ENCODE measurements at places on chromosomes 12 and 14.

GRCh38 chr12:39440101-39440500, 2.8 kb downstream of the KIF21A start:
- DNase-seq, result no peak

GRCh38 chr14:49879646-49880204, 13.2 kb upstream of the ARF6 start:
- DNase-seq, result peak; percentile 38

GRCh38 chr12:115785548-115785947, 491.9 kb downstream of the MED13L start:
- DNase-seq, result no peak

DNA sequence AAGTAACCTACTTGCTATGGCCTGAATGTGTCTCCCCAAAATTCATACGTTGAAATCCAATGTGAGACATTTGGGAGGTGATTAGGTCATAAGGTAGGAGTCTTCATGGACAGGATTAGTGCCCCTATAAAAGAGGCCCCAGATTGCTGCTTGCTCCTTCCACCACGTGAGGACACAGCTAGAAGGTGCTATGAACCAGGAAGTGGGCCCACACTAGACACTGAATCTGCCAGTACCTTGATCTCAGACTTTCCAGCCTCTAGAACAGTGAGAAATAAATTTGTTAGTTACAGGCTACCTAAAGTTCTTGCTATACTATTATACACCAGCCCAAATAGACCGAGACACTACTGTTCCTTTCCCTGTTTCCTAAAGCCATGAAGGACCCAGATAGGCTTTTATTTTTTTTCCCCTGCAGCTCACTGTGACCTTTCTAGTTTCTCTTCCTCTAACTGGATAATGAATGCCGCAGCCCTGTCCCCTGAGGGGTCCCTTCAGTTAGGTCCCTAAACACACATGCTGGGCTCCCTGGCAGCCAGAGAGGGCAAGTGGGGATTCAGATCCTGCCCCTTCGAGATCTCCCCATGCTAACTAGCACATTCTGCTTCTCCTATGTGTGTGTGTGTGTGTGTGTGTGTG, 19.3 kb downstream of the SLC25A3 start:
- DNase-seq, result no peak

DNA sequence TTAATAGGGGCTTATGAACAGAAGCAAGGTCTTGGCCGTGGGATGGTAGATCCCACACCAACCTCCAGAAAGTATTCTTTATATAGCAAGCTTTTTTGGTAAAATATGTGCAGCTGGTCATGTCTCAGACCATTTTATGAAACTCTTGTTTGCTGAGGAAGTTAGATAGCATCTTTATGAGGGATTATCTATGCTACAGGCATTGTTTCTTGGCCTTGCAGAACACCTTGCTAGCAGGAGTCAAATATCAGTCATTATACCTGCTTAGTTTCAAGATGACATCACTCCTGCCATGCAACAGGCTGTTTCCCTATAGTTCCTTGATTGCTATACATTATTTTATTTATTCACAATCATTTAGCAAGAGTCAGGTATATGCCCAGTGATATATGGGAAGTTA, 84.8 kb upstream of the LRFN5 start:
- no peak for DNase-seq

DNA sequence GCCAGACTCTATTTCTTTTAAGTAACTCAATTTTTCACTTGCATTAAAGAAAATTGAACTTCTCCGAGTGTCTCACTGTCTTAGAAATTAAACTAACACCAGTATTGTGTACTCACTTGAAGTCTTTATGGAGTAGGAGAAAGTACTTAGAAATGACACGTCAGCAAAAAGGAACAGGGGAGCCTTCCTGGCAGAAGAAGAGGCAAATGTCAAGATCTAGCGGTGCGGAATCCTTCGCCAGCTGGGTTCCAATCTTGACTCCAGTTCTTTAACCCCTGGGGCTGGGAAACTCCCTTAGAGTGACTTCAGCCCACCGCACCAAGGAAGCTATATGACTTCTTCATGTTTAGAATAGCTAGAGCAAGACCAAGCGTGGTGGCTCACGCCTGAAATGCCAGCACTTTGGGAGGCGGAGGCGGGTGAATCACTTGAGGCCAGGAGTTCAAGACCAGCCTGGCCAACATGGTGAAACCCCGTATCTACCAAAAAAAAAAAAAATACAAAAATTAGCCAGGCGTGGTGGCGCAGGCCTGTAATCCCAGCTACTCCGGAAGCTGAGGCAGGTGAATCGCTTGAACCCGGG, 34.4 kb downstream of the WBP11 start:
- DNase-seq, result peak; percentile 10

DNA sequence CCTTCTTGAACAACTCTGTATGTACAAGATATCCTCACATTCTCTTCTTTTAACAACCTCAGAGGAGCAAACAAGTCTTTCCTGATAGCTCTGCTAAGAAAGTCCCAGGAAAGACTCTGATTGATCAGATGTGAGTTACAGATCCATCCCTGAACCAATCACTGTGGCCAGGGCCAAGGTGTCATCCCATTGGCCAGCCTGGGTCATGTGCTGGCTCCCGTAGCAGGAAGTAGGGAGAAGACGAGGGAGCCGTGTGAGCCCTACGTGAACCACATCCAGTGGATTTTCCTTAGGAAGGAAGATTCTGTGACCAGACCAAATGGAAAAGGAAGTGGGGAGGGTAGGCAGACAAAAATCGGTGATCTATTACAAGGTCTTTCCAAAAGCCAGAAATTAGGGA, 5.6 kb downstream of the P2RX7 start:
- DNase-seq, result no peak

GRCh38 chr14:63853831-63854293, 1.1 kb downstream of the SYNE2 start:
- DNase-seq, result peak; percentile 46

- DNase-seq, result no peak
These were observed 13.5 kb upstream of the GOLGA5 start for GRCh38 chr14:92780444-92781232.

DNA sequence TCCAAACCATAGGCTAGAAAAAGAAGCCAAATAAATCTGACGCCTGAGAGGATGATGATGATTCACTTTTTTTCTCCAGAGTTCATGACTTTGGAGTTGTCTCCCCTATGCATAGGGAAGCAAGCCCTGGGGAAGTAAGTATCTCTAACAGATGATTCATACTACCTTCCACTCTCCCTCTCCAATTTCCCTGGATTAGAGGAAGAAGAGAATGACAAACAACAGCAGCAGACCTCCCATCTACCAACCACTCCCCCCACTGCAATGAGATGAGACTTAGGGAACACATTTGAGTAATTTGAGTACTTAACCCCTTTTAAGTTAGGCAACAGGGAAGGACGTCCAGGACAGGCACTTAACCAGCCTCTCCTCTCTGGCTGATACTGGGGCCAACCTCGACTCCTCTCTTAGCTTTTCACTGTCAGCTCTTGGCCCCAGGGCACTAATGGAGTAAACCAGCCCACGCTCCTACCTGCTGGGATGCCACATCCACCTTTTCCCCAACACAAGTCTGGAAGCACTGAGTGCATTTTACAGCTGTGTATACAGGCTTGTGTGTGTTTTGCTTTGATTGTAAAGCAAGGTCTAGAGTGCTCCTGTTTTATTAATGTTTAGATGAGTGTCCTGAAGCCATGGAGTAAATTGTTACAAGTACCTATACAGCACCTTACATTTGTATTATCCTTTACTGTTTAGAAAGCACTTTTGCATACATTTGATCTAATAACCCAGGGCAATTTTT, 180.7 kb downstream of the PHLDA1 start:
- no peak for DNase-seq

GRCh38 chr14:77917491-77918201, 117.7 kb downstream of the ADCK1 start:
- DNase-seq, result no peak

DNA sequence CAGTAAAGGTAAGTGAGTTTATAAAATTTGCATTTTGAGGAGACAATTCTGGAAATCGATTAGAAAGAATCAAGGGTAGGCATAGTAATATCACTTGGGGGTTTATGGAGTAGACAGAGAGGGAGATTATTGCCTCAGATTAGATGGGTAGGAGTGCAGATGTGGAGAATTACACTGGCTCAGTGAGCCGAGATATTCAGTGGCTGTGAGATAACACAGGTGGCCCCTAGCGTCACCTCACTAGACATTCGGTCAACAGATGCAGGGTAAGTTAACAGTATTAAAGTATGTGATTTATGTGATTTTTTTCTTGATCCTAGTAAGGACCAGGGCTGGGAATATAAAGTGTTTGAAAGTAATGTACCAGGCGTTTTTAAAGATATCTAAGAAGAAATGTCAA, 39.6 kb upstream of the KLRD1 start:
- DNase-seq, result no peak

- no peak for DNase-seq
These were observed 768.1 kb upstream of the TBX3 start for GRCh38 chr12:115451780-115452736.

DNA sequence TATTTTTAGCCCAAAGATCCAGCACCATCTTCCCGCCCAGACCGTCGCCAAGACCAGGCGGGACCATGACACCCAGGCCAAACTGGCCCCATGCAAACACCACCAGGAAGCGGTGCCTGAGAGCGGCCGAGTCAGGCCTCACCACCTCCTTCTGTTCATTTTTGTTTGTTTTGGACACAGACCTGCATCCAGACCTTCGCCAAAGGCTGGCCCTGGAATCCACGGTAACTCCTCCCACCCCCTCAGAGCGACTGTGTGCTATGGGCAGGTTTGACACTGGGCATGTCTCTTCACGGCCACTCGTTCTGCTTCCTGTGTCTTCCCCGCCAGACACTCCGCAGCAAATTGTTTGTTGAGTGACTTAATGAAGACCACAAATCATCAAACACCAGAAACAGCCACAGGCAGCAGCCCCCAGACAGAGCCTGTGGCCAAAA, 47.1 kb downstream of the NCOR2 start:
- DNase-seq, result no peak

GRCh38 chr12:12918781-12919389, 27.5 kb downstream of the GPRC5A start:
- DNase-seq, result no peak

- no peak for DNase-seq
These were observed 133.7 kb downstream of the PAPOLA start for GRCh38 chr14:96635850-96636249.

DNA sequence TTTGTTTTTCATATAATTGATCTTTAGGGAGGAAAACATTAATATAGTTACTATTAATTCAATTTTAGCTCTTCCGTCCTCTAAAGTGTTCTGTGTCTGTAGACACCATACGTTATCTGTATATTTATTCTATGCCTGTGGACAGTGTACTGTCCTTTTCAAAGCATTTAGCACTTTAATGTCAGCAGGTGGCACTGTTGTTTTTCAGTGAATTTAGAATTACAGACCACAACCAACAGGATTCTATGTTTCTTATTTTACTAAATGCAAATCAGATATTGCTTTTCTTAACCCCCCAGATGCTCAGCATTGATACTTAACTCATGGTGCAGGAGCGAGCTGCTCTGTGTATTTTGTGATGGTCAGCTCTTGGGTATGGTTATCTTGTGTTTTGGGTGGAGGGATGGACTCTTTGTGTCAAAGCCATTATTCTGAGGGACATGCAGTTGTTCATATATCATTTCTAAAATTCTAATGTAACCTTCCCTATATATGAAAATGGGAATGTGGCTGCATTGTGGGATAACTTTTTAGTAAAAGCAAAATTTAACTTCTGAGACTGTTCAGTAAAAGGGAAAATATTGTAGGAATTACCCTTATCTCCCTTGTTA, 65.2 kb downstream of the PAPOLA start:
- DNase-seq, result no peak

DNA sequence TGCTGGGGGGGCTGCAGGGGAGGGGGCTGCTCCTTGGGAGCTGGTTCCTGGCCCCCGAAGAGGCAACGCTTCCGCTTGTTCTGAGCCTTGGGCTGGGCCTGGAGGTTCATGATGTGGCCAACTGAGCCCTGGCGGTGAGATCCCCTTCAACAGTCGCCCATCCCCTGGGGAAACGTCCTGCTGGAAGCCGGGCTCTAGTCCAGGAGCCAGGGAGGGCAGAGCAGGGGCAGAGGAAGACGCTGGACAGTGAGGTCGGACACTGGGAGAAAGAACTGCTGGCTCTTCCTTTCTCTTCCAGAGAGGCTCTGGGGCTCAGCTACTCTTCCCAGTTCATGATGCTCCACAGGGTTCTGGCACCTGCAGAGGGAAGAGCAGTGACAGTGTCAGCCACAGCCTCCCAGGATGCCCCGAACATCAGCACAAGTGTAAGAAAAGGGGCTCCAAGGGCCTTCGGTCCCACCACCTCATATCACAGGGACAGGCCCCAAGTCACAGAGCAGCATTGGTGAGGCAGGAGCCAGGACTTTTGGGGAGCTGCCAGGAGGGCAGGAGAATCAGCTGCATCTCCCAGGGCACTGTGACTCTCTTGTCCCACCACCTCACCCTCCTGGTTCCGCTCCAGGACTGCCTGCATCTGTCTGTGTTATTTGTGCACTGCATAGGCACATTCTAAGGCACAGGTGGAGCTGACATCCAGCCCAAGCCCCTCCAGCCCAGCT, 25.9 kb upstream of the PNMA1 start:
- no peak for DNase-seq

- peak; percentile 61 for DNase-seq
These were observed 2.4 kb downstream of the FOS start for GRCh38 chr14:75280831-75281653.

GRCh38 chr12:103016381-103016780, 58.9 kb downstream of the ASCL1 start:
- no peak for DNase-seq

DNA sequence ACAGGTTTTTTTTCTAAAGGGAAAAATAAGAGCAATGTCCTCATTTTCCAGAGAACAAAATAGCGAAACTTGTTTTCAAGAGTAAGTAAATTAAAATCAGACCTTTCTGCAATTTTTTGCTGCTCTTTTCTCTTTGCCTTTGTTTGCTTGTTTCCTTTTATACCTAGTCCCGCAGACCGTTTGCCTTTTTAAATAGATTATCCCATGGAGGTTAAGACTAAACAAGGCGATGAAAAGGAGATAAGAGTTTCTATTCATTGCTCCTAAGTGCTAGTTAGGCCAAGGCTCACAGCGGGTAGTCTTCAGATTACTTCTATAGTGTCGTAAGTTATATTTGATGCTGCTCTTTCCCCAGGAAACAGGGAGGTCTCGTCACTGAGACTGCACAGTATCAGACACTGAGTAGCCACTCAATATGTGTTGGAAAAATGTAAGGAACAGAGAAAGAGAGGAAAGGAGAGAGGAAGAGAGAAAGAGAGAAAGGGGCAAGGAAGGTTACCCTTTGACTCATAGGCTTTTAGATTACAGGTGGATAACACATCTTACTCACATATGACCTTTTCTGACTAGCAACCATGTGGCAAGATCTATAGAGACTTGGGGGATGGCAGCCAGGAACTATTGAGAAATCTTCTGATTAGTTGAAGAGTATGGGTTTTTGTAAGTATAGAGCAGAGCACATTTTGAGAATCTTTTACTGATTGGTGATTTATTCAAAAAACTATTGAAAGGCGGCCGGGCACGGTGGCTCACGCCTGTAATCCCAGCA, 107.5 kb upstream of the PARP11 start:
- no peak for DNase-seq
